ENCODE measurements at places on chromosomes 7 and 10. TPM values are rescaled to one million over a fixed set of nuclear protein-coding genes. Genes with fewer than 3 reads are reported as not detected.

DNA sequence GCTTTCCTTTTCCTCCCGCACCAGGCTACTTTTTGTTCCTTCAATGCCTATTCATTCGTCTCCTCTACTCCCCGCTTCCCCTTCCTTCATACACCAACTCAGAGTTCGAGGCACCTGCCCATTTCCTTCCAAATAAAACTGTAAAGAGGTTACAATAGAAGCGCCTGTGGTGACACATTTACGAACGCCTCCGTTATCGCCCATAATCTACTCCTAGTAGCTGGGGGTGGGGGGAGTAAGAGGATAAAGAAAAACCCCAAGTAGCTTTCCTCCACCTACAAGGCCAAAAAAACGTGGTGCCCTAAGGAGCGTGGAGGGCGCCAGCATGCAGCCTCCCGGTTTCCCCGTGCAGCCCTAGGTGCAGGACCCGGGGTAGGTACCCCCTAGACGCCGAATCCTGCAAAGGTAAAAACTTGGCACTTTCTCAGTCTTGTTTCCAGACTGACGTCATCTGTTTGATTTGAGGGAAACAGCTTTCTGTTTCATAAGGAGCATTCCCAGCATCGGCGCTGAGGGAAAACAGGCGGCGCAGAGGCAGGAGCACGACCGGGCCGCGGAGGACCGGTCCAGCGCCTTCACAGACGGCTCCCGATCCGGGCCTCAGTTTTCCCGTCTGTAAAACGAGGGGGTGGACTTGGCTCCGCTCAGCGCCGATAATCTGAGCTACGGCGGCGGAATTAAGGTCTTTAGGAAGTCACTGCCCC is 922 bp downstream of the PPA1 start:
- DNase-seq: peak; percentile 72

DNA sequence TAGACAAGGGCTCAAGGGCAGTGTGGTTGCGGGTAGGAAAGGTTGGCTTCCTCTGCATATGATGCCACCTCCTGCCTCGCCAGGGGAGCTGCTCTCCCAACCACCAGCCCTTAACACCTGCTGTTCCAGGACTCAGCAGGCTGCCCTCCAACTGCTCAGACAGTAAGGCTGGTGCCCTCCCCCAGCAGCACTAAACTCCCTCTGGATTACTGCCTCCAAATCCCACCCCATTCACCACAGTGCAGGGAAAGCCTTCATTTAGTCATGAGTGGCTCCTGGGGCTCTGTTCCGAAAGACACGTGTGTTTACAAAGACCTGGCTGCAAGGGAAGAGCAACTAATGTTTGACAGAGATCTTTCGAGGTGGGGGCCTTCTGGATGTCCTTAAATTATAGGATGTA is 437.2 kb upstream of the MKI67 start:
- DNase-seq: no peak

Gene DBNL
- 129 TPM for total RNA-seq

Gene GPRIN2
- not detected for total RNA-seq

Gene DLX5
- not detected for total RNA-seq

DNA sequence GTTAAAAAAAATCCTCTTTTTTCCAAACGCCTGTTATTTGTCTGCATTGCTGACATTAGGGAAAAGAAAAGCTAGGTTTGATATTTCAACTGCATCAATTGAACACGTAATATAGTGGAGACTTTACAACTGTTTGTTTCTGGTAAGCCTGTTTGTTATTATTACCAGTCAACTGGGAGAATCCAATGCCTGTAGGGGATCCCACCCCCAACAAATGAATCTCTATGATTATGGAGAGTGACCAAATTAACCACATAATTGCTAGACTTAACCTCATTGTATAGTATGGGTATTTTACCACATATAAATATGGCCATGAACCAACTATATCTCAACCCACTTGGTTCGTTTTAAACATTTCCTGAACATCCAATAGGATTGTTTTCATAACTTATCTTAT is 216.1 kb downstream of the TWIST1 start:
- no peak for DNase-seq

DNA sequence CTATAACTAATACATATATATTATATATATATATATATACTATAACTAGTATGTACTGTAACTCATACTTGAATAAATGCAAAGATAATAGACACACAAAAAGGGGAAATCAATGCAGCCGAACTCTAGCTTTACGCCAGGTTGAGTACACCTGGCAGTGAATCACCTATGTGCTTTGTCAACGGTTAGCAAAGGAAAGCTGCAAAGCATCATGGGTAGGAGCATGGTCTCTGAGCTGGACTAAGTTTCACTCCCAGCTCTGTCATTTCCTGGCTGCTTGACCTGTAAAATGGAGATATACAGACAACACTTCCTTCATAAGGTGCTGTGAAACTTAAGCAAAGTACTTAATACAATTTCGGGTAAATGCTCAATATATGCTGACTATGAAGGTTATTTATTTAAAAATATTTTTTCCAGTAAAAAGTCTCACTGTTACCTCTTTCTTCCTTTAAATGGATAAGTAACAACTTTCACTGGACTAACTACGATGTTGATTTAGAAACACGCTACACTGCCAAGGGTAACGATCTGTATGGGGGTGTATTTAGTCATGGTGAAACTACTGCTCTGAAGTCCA is 61.7 kb upstream of the ITGA8 start:
- no peak for DNase-seq

Gene LIPF
- total RNA-seq: not detected

GRCh38 chr7:139989366-139990141 is 73.2 kb downstream of the PARP12 start:
- DNase-seq: no peak

Gene SFTPD
- total RNA-seq: 0.33 TPM

- DNase-seq: no peak
Measured at GRCh38 chr7:129784783-129785684, 167.7 kb downstream of the UBE2H start.
